Activated CD8-positive, alpha-beta memory T cell treated with anti-CD3 and anti-CD28 coated beads, Interleukin-2, amount 10 ng/mL, durations not matched to agents 7 days and 5 days (primary cell): ENCODE measurements at places on chromosomes 4 and X.

GRCh38 chr4:99221980-99222379 is 2.9 kb upstream of the ADH6 start:
- no peaks in the 10 kb centered on the region for H3K36me3 ChIP-seq
- no peaks in the 10 kb centered on the region for H3K4me1 ChIP-seq
- H3K27ac ChIP-seq, result no peak overlapping the region
- DNase-seq, result no peak
- no peak overlapping the region for H3K4me3 ChIP-seq

- peaks cover 40% of the 10 kb centered on the region for H3K4me1 ChIP-seq
- H3K27me3 ChIP-seq, result no peaks in the 10 kb centered on the region
- peak; percentile 90 for DNase-seq
- H3K27ac ChIP-seq, result peak overlapping the region; percentile 97
- peak overlapping the region; percentile 85 for H3K4me3 ChIP-seq
Measured at GRCh38 chrX:153926858-153927671, 1.0 kb upstream of the ARHGAP4 start.

GRCh38 chrX:139200793-139201192 is 329.7 kb upstream of the F9 start:
- H3K4me1 ChIP-seq, result no peaks in the 10 kb centered on the region
- peaks cover 47% of the 10 kb centered on the region for H3K27me3 ChIP-seq
- no peak for DNase-seq
- H3K36me3 ChIP-seq, result peaks cover 2% of the 10 kb centered on the region

- no peaks in the 10 kb centered on the region for H3K36me3 ChIP-seq
- H3K4me3 ChIP-seq, result no peak overlapping the region
- H3K27me3 ChIP-seq, result peaks cover 9% of the 10 kb centered on the region
- DNase-seq, result no peak
- no peak overlapping the region for H3K27ac ChIP-seq
- H3K4me1 ChIP-seq, result peaks cover 12% of the 10 kb centered on the region
Measured at GRCh38 chr4:77202491-77202890, 45.5 kb downstream of the CCNG2 start.

- H3K4me1 ChIP-seq, result no peaks in the 10 kb centered on the region
- H3K36me3 ChIP-seq, result peaks cover 2% of the 10 kb centered on the region
- H3K27me3 ChIP-seq, result peaks cover 3% of the 10 kb centered on the region
Measured at GRCh38 chr4:10173754-10174749, 57.5 kb upstream of the WDR1 start.

DNA sequence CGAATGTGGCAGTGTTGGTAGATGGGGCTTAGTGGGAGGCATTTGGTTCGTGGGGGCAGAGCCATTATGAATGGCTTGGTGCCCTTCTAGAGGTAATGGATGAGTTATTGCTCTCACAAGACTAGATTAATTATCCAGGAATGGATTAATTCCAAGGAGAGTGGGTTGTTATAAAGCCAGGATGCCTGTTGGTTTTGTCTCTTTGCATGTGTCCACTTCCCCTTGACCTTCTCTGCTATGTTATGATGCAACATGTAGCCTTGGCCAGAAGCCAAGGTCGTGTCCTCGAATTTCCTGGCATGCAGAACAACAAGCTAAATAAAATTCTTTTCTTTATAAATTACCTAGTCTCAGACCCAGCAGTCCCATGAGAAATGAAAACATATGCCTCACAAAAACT is 111.2 kb upstream of the PLS3 start:
- no peak overlapping the region for H3K27ac ChIP-seq
- H3K27me3 ChIP-seq, result no peaks in the 10 kb centered on the region
- H3K4me1 ChIP-seq, result no peaks in the 10 kb centered on the region
- no peak overlapping the region for H3K4me3 ChIP-seq

GRCh38 chrX:132452911-132453550 is 35.8 kb downstream of the MBNL3 start:
- H3K4me3 ChIP-seq, result no peak overlapping the region
- no peaks in the 10 kb centered on the region for H3K4me1 ChIP-seq
- H3K27me3 ChIP-seq, result no peaks in the 10 kb centered on the region
- H3K36me3 ChIP-seq, result peaks cover 12% of the 10 kb centered on the region

DNA sequence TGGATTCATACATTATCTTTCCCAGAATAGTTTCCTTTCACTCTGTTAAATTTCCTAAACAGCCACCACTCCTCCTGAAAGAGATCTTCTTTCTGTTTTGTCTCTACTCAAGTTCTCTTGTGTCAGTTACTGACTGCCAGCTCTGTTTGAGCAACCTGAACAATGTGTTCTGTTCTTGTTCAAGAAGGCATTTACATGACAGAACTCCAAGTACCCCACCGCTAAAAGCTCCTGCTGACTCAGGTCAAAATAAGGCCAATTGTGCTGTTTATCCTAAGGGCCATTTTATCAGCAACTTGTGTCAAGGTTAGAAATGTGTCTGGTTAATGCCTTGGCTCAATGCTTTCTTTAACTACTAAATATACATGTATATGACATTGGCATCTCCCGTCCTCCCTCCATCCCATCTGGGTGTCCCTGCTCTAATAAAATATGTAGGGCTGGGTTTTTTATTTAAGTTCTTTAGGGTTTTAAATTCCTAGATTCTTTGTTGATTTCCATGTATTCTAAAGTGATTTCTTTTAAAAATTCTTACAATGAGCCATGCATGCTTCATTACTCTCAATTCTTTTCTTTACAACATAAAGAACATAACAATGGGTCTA is 144.3 kb upstream of the PAQR3 start:
- H3K36me3 ChIP-seq, result no peaks in the 10 kb centered on the region
- H3K27ac ChIP-seq, result no peak overlapping the region
- no peaks in the 10 kb centered on the region for H3K27me3 ChIP-seq
- no peak for DNase-seq
- H3K4me1 ChIP-seq, result no peaks in the 10 kb centered on the region

GRCh38 chrX:4239650-4240540 is 526.4 kb upstream of the PRKX start:
- no peaks in the 10 kb centered on the region for H3K27me3 ChIP-seq
- no peaks in the 10 kb centered on the region for H3K36me3 ChIP-seq
- DNase-seq, result no peak
- no peak overlapping the region for H3K27ac ChIP-seq

- H3K27ac ChIP-seq, result no peak overlapping the region
- H3K4me1 ChIP-seq, result peaks cover 24% of the 10 kb centered on the region
- H3K36me3 ChIP-seq, result peaks cover under 1% of the 10 kb centered on the region
- H3K4me3 ChIP-seq, result no peak overlapping the region
- peaks cover 7% of the 10 kb centered on the region for H3K27me3 ChIP-seq
- no peak for DNase-seq
Measured at GRCh38 chrX:40479777-40480318, 100.9 kb upstream of the ATP6AP2 start.

DNA sequence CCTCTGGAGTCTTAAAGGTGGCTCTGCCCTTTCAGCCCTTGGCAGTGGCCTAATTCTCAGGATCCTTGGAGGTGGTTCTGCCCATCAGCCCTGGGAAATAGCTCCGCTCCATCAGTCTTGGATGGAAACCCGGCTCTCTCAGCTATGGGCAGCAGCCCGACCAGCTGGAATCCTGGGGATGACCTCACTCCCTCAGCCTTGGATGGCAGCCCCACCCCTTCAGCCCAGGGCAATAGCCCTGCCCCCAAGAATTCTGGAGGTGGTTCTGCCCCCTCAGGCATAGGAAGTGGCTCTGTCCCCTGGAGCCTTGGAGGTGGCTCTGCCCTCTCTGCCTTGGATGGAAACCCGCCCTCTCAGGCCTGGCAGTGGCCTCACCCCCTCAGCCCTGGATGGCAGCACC is 127.7 kb downstream of the RBMX2 start:
- DNase-seq, result no peak
- no peak overlapping the region for H3K4me3 ChIP-seq
- no peak overlapping the region for H3K27ac ChIP-seq
- H3K27me3 ChIP-seq, result peaks cover 4% of the 10 kb centered on the region
- no peaks in the 10 kb centered on the region for H3K36me3 ChIP-seq
- no peaks in the 10 kb centered on the region for H3K4me1 ChIP-seq

DNA sequence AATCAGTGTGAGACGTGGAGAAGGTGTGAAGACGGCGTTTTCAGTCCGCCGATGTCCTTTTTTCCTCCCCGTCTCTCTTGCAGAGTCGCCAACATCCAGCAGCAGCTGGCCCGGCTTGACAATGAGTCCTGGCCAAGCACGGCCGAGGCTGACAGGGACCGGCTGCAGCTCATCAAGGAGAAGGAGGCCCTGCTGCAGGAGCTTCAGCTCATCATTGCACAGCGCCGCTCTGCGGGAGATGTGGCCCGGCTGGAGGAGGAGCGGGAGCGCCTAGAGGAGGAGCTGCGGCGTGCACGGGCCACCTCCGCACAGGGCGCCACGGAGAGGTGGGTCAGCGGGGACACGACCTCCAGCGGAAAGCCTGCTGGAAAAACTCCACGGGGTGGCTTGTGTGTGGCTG is 47.1 kb upstream of the CLCN4 start:
- no peaks in the 10 kb centered on the region for H3K27me3 ChIP-seq
- H3K4me3 ChIP-seq, result no peak overlapping the region
- peaks cover 13% of the 10 kb centered on the region for H3K36me3 ChIP-seq

- H3K4me1 ChIP-seq, result peaks cover 2% of the 10 kb centered on the region
- no peak overlapping the region for H3K27ac ChIP-seq
- H3K27me3 ChIP-seq, result no peaks in the 10 kb centered on the region
- no peak overlapping the region for H3K4me3 ChIP-seq
Measured at GRCh38 chrX:10045327-10046000, 78.3 kb downstream of the CLDN34 start.

DNA sequence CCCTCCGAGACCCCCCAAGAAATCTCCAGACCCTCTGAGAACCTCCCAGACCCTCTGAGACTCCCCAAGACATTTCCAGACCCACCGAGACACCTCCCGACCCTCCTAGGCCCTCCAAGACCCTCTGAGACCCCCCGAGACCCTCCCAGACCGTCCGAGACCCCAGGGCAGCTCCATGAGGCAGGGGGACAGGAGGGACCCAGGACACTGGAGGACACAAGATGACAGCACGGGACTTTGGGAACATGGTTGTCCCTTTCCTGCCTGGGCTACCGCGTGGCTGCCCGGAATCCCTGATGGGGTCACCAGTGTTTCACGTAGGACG is 10.3 kb downstream of the CTBP1 start:
- DNase-seq, result no peak
- H3K27ac ChIP-seq, result no peak overlapping the region
- peaks cover 8% of the 10 kb centered on the region for H3K4me1 ChIP-seq

DNA sequence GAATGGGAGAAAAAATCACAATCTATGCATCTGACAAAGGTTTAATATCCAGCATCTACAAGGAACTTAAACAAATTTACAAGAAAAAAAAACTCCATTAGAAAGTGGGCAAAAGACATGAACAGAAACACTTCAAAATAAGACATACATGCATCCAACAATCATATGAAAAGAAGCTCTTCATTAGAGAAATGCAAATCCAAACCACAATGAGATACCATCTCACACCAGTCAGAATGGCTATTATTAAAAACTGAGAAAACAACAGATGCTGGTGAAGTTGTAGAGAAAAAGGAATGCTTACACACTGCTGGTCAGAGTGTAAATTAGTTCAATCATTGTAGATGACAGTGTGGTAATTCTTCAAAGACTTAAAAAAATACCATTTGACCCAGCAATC is 306.0 kb upstream of the TBX22 start:
- H3K36me3 ChIP-seq, result no peaks in the 10 kb centered on the region
- no peak for DNase-seq
- H3K27ac ChIP-seq, result no peak overlapping the region
- no peaks in the 10 kb centered on the region for H3K27me3 ChIP-seq
- no peak overlapping the region for H3K4me3 ChIP-seq

GRCh38 chr4:12393631-12394262 is 965.1 kb upstream of the HS3ST1 start:
- DNase-seq, result no peak
- H3K27ac ChIP-seq, result no peak overlapping the region
- no peaks in the 10 kb centered on the region for H3K36me3 ChIP-seq
- no peak overlapping the region for H3K4me3 ChIP-seq
- no peaks in the 10 kb centered on the region for H3K27me3 ChIP-seq

DNA sequence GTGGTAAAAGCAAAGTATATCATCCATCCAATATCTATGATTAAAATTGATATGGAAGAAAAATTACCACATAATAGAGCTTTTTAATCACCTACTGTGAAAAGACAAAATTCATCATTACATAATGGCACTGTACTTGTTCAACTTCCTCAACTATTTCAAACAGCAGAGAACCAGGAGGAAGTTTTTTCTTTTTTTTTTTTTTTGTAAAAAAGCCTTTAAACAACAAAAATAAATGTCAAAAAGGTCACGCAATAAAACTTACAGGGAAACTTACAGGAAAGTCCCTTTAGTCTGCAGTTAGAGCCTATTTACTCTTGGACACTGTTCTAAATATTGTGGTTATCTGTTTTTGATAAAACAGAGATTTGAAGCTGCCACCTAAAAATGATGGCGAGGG is 4.8 kb downstream of the PDGFC start:
- no peak for DNase-seq
- H3K36me3 ChIP-seq, result no peaks in the 10 kb centered on the region
- peaks cover 3% of the 10 kb centered on the region for H3K4me1 ChIP-seq

GRCh38 chr4:39308611-39309010 is 57.6 kb downstream of the RFC1 start:
- DNase-seq, result no peak
- H3K36me3 ChIP-seq, result peaks cover 63% of the 10 kb centered on the region
- no peak overlapping the region for H3K27ac ChIP-seq
- H3K4me3 ChIP-seq, result no peak overlapping the region
- H3K4me1 ChIP-seq, result peaks cover 10% of the 10 kb centered on the region

- no peak for DNase-seq
- no peak overlapping the region for H3K4me3 ChIP-seq
- no peak overlapping the region for H3K27ac ChIP-seq
- no peaks in the 10 kb centered on the region for H3K27me3 ChIP-seq
Measured at GRCh38 chr4:140904904-140905303, 148.7 kb upstream of the TBC1D9 start.

- no peaks in the 10 kb centered on the region for H3K36me3 ChIP-seq
- H3K4me3 ChIP-seq, result no peak overlapping the region
- no peaks in the 10 kb centered on the region for H3K27me3 ChIP-seq
- H3K27ac ChIP-seq, result no peak overlapping the region
- DNase-seq, result no peak
- no peaks in the 10 kb centered on the region for H3K4me1 ChIP-seq
Measured at GRCh38 chr4:149145803-149146202, 669.8 kb downstream of the IQCM start.

DNA sequence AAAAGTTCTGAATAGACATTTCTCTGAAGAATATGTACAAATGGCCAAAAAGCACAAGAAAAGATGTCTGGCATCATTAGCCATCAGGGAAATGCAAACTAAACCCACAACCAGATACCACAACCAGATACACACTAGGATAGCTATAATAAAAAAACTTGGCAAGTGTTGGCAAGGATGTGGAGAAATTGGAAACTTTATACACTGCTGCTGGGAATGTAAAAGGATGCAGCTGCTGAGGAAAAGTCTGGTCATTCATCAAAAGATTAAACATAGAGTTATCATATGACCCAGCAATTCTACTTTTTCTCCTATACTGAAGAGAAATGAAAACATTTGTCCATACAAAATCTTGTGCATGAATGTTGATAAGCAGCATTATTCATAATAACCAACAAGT is 92.3 kb downstream of the UCHL1 start:
- H3K4me3 ChIP-seq, result no peak overlapping the region
- H3K36me3 ChIP-seq, result no peaks in the 10 kb centered on the region
- H3K27ac ChIP-seq, result no peak overlapping the region
- H3K27me3 ChIP-seq, result no peaks in the 10 kb centered on the region
- no peak for DNase-seq
